ENCODE measurements at places on chromosomes 11 and 22.

- DNase-seq = no peak
Observed at GRCh38 chr11:112228706-112229105, 2.5 kb downstream of the PTS start.

GRCh38 chr11:55658031-55658573, 3.9 kb upstream of the OR4C6 start:
- DNase-seq = no peak

- no peak for DNase-seq
Observed at GRCh38 chr11:99686838-99687237, 666.1 kb downstream of the CNTN5 start.

GRCh38 chr11:47127213-47127612, 49.5 kb downstream of the ARFGAP2 start:
- no peak for DNase-seq

DNA sequence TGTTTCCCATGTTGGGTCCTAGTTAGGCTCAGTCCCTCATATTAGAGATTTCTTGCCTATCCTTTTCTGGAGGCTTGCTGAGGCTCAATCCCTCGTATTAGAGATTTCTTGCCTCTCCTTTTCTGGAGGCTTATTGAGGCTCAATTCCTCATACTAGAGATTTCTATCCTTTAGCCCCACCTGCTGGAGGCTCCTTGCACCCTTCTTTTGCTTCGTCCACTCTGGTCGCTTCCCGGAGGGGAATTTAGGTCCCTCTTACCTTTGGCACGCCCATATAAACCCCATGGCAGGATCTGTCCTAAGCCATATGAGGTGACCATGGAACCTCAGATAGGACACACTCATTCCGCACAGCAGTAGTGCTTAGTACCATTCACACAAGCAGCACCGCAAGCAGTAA, 15.9 kb downstream of the CYP2D6 start:
- DNase-seq = no peak

- no peak for DNase-seq
Observed at GRCh38 chr11:37089439-37089838, 491.4 kb upstream of the RAG2 start.

DNA sequence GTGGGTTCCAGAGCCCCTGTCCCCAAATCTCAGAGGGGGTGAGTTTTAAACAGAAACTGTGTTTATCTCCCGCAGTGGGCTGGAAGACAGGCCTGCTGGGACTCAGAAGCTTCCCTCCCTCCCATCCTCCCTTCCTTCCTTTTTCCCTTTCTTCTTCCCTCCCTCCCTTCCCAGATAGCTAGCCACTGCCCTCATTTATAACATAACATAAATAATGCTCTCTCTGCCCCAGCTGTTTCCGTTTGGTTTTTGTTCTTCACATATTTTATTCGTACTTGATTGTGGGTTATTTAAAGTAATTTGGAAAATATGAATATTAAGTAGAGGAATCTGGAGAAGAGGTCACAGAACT, 140.9 kb downstream of the TEAD1 start:
- DNase-seq = no peak

DNA sequence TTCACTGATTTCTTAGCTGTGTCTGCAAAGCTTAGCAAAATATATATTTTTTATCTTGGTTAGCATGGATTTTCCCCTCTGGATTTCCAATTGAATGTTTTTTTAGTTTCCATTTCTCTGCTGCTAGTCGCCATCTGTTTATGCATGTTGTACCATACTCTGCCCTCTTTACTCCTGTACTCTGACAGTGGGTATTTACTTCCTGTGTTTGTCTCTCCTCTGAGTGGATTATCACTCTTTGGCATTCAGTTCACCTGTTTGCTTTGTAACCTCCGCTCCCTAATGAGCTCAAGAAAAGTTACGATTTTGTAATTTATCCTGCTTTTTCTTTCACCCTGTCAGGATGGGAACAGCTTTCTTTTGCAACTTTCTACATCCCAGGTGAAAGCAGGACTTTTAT, 59.1 kb downstream of the PDHX start:
- DNase-seq = no peak

- DNase-seq = no peak
Observed at GRCh38 chr11:35586222-35586621, 32.0 kb upstream of the FJX1 start.

DNA sequence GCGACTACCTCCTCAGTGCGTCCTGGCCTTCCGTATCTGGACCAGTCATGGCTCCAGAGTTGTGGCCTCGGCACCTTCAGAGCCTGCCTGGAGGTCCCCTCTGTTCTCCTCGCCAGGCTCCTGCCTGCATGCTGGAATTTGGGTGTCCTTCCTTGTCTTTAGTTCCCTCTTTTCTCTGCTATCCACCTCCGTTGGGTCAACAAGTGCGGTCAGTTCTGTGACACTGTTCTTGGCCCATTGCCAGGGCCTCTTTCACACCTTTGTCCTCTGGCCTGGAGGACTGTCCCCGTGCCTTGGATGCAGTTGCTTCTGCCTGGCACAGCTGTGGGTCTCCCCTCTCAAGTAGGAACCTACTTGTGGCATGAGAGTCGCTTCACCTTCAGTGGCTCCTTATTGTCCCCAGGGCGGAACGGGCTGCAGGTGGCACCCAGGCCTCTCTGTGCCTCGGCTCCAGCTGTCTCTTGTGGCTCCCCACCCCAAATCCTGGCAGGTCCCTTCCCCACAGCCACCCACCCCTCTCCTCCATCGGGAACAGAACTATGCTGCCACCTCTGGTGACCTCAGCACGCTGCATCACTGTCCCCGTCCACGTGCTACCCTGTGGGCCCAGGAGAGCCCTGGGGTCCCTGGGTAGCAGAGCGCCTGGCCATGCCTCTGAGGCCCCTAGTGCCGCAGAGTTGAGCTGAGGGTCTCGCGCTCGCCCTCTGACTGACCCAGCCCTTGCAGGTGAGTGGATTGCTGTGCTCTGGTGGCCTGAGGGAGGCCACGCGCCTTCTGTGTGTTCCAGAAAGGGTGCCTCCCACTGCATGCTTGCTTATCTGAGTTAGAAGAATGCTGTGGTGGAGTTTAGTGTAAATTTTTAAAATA, 4.7 kb downstream of the DGCR8 start:
- no peak for DNase-seq

- no peak for DNase-seq
Observed at GRCh38 chr22:43624144-43624998, 187.7 kb downstream of the EFCAB6 start.

DNA sequence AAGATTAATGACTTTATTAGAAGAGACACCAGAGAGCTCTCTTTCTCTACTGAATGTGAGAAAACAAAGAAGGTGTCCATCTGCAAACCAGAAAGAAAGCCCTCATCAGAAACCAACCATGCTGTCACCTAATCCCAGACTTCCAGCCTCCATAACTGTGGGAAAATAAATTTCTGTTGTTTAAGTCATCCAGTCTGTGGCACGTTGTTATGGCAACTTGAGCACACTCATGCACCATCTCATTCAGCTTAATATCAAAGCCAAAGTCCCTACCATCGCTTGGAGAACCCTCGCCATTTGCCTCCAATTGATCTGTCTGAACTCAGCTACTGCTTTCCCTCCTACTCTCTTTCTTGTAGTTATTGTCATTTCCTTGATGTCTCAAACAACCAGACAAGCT, 766.1 kb upstream of the ARHGAP42 start:
- no peak for DNase-seq
